Kidney capillary endothelial cell (primary cell): ENCODE measurements at places on chromosomes 1 and 21.
A peak's percentile ranks its signal among the peaks of the same experiment; 100 is the strongest.

DNA sequence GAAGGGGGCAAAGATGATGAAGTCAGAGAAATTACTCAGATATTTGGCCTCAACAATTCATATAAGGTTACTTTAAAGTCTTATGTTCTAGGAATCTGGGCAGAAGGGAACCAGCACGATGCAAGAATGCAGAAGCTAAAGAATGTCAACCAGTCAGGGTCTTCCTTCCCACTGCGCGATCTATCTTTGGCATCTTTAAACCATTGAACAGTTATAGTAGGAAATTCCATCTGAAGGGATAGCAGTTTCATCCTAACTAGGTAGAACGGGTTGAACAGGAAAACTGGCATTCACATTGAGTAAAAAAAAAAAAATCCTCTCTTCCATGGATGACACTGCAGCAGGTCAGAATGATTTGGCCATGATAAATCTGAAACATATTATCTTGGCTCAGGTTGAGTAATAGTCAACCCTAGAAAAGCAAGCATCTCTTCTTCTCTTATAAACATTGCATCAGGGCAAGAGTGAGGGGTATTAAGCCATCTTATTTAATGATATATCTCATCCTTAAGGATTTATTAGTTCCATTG, 6.3 kb downstream of the CRCT1 start:
- DNase-seq, result no peak

DNA sequence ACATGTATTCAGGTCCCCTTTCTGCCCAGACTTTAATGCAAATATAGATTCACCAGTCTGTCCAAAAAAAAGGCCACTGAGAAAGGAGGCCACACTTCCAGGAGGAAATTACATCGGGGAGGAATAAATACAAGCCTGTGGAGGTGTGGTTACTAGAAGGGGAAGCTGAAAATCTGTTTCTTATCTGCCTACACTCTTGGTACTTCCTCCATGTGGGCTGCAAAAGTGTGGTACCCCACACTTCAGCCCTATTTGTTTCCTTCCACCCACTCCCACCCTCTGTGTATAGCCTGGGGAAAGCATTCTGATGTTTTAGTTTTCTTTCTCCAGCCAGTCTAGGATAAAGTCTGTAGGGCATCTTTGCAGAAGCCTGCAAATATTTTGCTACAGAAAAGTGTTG, 38.4 kb downstream of the UTP25 start:
- no peak for DNase-seq

DNA sequence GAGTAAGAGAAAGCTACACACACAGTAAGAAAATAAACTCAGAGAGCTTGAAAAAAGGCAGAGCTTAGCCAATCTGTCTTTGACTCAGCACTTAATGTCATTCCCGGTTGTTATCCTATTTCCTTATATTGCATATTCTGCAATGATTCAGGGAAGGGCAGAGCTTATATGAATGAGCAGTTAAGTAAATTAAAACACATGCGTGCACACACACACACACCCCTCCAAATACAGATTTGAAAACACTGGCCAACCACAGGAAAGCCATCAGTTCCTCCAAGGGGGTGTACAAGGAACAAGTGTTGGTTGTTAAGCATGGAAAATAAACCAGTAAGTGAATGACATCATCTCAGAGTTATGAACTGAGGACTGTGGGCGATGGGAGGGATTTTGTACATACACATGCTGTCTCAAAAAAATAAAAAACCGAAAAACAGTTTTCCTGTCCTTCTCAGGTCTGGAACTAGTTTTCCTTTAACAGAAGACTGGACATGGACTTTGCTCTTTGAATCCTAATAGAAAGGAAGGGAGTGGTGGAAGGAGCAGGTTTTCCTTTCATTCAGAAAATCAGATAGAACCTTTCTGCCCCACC, 1.0 kb downstream of the IQGAP3 start:
- peak; percentile 36 for DNase-seq

DNA sequence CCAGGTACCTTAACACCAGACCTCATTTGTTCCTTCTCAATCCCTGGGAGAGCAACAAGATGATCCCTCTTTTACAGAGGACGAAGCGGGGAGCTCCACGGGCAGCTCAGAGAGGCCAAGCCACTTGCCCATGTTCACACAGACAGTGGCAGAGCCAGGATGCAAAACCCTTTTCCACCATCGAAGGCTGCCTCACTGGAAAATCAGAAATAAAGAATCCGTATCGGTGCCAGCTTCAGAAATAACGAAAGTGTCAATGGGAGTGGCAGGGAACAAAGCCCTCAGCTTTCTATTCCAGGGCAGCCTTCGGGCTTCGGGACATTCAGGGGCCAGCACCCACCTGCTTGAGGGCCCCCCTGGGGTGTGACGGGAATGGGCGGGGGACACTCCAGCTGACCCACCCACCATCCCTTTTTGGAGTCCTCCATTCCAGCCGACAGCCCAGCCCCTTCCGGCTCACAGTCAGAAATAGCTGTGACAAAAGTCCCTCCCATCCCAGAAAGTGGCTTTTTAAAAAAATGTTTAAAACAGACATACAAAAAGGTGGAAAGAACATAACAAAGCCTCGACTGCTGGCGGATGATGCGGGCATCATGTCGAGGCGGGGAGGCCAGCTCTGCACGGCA, 6.0 kb downstream of the IFFO2 start:
- DNase-seq, result peak; percentile 30

DNA sequence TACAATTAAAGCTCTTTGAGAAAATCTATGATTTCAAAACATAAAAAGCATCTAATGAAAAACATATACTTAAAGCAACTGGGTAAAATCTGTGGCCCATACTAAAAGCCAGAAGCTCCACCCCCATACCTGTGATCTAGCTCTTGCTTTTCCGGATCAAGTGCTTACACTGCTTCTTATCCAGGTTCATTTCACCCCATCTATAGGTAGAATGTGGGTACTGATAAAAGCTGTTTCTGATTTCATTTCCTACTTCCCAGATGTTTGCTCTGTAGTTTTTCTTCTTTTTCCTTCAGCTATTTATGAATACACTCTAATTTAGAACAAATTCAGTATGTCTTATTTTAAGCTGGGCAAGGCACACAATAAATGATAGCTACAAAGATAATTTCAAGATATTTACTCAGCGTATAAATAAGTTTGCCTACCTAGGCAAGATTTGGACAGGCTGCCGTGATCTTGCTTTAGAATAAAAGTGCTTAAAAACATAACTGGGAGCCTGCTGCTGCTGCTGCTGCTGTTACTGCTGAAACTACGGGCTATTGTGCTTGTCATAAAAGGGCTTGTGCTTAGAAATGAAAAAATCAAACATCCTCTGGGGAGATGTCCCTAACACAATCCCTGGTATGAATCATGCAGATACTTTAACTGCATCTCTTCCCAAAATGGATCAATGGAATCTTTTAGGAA, 2.1 kb downstream of the SIPA1L2 start:
- DNase-seq, result peak; percentile 44
